Stimulated activated CD4-positive, alpha-beta T cell treated with anti-CD3 and anti-CD28 coated beads, Interleukin-1b, Interleukin-23, amount 100 ng/mL, for 24 hours (primary cell): ENCODE measurements at places on chromosomes 11 and 22.

DNA sequence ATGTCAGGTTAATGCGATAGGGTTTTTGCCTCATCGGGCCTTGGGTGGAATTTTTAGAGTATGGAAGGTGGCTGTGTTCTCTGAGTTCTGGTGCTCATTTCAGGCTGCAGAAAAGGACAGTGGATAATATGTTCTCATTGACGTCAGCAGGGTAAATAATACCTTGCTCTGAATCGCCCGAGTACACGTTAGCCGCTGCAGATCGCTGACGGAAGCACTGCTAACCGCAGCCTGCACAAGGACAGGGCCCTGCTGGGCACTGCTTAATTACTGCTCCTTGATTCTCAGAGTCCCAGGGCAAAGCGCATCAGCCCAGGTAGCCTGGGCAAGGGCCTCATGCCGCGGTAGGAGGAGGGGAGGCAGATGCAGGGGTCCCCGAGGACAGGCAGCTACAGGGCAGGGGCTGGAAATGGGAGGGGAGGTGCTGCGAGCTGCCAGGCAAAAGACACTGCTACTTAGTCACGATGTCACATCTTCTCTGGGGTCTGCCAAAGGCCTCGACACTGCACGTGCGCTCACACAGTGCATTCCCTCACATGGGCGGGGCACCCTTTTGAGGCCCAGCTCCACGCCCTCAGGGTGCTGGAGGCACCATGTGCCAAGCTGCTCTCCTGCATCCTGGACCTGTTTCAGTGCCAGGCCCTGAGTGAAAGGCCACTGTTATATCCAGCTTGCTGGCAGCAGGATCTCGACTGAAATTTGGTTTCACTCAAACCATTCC lies 35.2 kb downstream of the PPP2R1B start:
- no peak for DNase-seq

- DNase-seq: no peak
Observed at GRCh38 chr11:71285111-71285510, 32.7 kb upstream of the SHANK2 start.

GRCh38 chr11:59957094-59957493 lies 6.7 kb upstream of the OOSP4A start:
- no peak for DNase-seq

- DNase-seq: no peak
Observed at GRCh38 chr11:68049509-68050370, 10.9 kb downstream of the TCIRG1 start.

- DNase-seq: no peak
Observed at GRCh38 chr11:15841931-15842740, 514.2 kb downstream of the SOX6 start.

- no peak for DNase-seq
Observed at GRCh38 chr11:24457985-24458384, 38.9 kb upstream of the LUZP2 start.

DNA sequence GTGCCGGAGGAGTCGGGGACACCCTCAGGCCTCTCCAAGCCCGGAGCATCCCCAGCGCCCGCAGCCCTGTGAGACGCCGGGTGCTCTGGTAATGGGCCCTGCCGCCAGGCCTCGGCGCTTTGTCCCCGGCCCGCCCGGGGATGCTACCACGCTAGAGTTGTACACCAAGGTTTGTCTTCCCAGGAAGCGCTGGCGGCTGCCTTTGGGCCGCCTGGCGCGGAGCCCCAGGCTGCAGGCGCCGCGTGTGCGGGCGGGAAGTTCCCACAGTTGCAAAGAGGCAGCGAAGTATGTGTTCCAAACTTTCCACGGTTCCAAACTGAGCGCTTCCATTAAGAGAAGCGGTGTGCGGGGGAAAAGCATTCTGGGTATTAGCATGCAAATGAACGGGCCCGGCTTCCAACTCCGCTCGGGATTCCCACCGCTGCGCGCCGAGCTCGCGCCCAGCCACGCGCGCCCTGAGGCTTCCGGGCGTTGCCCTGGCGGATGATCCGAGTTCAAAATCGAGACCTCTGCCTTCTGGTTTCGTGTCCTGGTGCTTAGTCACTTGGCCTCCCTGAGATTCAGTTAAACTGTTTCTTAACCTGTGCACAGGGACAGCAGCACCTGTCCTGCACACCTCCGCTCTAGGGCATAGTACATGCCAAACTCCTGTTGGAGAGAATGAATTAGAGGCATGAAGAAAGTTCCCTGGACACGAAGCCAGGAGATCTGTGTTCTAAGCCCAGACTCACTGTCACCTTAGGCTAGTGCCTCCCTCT lies 1.3 kb upstream of the PATZ1 start:
- no peak for DNase-seq

DNA sequence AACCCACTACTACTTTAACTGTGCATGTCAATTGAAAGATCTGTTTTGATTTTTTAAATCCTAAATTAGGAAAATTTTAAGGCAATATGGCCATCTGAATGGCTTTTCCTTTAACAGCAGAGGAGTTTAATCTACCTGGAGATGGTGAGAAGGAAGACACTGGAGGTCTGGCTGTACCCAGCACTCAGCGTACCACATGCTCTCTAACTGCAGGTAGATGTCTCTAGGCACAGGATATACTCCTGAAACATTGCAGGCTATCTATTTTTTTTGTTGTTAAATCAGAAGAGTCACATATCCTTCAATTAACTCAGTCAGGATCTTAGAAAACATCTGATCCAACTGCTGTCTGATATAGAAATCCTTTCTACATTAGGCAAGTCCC lies 17.3 kb upstream of the CASTOR1 start:
- DNase-seq: no peak

DNA sequence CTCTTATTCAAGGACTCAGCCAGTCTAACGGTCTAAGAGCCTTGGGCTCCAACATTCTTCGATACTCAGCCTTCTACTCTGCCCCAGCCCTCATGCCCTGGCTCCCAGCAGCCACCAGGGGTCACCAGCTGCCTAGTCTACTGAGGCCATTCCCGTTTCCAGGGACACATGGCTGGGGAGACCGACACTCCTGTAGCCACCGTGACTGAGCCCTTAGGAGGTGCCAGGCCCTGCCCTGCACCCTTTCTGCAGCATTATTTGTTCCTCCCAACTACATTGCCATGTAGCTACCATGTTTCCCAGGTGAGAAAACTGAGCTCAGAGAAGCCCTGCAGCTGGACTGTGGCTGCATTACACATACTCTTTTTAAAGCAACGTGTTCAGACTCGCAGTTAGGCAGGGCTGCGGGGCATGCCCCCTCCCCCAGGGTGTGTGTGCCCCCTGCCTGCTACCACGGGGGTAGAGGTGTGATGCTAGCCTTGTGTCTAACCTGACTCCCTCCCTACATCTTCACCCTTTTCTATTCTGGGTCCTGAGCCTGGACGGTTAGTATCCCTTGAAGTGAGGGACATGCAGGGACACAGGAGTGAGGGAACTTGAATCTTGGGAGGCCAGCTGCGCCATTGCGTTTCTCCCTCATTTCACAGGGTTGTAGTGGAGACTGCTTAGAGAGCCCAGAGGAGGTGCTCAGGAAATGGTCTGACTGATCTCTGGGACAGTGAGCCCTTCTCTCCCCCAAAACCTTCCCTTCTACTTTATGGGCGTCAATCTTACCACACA lies 17.5 kb downstream of the ATG16L2 start:
- DNase-seq: peak; percentile 34

GRCh38 chr11:121670805-121671282 lies 218.1 kb upstream of the SORL1-AS1 start:
- DNase-seq: no peak

DNA sequence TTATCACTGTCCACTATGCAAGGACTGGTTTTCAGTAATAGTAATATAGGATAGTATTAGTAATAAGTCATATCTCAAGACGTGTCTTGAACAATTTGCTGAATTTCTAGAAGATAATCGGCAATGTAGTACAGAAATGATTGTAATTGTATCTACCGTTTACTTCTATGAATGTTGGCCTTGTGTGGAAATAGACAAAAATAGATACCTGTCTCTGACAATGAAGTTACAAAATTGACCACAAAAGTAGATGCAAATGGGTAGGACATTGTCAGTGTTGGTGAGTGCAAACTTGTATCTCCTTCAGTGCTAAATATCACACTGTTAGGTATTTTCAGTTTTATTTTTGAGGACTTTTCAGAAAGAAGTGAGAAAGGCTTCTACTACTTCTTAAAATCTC lies 43.1 kb downstream of the SVIP start:
- no peak for DNase-seq

DNA sequence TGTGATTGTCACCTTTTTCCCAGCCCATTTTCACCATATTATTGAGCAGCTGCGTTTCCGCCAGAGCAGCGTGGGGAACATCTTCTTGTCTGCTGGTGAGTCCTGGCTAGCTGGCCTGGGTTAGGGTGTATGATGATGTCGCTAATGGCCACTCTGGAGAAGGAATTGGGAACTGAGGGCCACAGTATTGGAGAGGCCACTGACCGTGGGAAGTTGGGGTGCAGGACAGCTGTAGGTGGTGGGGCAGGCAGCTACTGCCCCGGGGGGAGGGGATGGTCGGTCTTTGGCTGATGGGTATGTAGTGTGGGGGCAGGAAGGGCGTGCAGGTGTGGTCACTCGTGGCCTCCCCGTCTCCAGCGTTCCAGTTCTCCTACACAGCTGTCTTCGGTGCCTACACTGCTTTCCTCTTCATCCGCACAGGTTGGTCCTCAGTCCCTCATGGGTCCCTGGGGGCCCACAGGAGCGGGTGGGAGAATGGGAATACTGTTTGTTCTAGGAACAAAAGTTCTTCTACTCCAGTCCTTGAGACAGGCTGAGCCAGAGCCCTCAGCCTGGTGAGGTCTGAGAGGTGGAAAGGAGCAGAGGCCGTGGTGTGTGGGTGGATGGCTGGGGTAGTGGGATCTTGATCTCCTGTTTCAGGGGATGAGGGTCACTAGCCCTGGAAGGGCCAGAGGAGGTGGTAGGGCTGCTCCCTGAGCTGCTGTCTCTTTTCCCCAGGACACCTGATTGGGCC lies 2.1 kb downstream of the RCE1 start:
- DNase-seq: no peak

DNA sequence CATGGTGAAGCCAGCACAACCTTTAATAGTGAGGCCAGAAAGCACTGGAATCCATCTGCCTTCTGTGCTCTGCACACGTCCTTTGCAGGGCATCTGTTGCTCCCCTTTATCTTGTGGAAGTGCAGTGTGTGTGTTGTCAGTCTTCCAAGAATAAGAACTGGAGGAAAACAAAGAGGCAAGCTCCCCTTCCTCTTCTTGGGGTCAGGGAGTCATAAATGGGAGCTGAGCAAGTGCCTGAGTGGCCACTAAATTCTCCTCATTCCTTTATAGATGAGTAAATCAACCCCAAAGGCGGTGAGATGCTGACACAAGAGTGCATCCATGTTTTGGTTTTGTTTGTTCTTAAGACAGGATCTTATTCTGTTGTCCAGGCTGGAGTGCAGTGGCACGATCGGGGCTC lies 38.3 kb downstream of the WT1 start:
- no peak for DNase-seq

GRCh38 chr22:42317008-42317407 lies 46.6 kb upstream of the TCF20 start:
- DNase-seq: peak; percentile 32
